ENCODE measurements at places on chromosomes 7 and 10.

GRCh38 chr10:9331583-9332008, 1277.1 kb downstream of the GATA3 start:
- DNase-seq, result peak; percentile 23

DNA sequence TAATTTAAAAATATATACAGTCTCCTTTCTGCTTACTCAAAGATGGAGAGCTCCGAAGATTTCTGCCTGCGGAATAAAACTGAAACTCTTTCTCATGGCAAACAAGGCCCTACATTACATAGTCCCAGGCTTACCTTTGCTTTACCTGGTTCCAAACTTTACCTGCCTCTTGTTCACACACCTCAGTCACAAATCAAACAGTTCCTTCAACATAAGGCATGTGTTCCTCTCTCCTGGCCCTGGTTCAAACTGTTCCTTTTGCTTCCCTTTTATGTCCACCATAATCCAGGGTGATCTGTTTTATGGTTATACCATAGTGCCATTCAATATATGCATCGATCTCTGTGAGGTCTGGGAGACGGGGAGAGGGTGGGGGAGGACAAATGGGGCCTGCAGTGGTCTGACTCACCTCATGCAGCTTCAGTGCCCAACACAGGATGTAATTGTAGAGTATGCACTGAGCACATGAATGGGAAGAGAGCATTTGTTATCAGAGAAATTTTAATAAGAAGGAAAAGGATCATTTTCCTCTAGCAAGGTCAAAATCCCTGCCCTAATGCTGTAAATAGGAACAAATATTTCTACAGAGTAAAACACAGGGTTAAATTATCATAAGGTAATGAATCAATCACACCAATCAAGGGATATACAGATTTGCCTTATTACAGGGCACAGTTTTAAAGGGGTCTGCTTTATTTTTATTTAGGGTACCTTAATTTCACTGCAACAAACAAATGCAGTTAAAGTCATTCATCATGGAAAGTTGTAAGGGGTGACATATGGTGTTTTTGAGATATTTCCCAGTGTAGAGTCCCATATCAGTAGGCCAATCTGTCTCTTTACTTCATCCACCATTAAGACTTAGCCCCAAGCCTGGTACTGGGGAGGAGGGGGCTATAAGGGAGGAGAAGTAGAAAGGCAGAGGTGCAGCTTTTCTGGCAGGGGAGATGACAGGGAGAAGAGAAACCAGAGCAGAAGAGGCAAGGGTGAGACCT, 88.8 kb upstream of the PDE1C start:
- no peak for DNase-seq

DNA sequence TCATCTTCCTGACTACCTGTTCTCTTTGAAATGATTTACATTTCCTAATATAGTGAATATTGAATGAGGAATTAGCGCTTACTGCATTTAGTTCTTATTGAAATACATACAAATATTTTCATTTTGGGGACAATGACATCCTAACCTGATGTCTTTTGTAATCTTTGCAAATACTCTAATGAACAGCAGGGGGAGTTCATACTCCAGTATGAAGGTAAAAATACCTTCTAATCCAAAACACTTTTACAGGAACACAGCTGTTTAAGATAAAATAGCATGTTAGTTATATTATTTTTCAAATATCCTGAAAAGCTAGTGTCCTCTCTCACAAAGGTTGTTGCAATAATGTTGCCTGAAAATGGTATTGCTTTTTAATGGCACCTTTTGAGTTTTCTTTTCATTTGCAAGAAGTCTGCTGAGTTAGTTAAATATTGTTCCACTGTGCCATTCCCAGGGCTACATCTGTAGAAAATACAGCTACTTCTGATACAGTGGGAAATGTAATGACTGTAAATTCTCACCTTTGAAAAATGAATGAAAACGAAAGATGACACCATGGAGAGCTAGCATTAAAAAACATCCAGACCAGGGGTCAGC, 400.0 kb downstream of the PHF14 start:
- peak; percentile 36 for DNase-seq

DNA sequence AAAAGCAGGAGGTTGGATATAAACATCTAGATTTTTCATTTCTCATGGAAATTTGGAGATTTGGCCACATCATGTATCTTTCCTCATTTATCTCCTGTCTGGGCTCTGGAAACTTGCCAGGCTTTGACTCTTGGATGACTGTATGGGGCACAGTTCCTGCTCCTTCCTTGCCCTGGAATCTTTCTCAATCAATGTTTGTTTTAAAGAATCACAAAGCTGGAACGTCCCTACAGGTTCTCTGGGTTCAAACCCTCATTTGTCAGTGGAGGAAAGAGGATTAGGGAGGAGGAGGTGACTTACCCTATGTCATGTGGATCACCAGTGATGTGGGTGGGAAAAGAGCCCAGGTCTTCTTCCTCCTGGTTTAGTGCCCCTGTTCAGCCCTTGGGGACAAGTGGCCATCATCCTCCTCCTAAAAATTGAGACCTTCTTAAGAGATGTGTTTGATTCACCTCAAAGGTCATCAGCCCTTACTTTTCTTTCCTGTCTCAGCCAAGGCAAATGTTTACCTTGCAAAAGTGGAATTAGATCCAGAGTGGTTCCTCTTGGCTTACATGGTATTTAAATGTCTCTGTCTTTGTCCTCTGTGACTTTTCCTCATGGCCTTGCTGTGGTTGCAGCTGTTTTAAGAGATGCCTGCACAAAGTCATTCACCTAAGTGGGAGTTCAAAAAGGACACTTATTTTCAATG, 38.8 kb upstream of the PDZD8 start:
- no peak for DNase-seq

DNA sequence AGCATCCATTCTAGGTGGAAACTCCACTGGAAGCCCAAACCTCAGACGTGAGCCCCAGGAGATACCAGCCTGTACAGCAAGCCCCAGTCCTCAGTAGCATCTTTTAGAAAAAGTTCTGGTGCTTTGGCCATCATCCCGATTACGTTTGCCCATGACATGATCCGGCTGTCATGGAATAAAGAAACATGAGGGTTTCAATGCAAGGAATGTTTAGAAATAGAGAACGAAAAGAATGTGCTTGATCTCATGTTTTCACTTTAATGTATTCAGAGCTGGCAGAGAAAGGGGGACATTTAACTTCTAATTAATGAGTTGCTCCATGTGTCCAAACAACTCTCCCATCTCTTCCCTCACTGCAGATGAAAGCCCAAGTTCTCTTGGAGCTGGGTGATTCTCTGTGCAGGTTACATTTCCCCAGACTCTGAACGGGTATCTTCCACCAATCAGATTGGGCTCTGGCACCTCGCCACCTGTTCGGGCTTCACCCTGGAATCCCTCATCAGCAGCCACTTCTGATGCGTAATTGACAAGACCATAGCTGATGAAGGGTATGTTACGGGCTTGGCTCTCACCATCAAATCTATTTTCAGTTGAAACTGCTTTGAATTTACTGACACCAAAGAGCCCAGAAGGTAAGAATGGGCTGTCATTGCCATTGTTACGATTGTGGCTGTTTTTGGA, 165.3 kb downstream of the PLXNA4 start:
- DNase-seq, result no peak

DNA sequence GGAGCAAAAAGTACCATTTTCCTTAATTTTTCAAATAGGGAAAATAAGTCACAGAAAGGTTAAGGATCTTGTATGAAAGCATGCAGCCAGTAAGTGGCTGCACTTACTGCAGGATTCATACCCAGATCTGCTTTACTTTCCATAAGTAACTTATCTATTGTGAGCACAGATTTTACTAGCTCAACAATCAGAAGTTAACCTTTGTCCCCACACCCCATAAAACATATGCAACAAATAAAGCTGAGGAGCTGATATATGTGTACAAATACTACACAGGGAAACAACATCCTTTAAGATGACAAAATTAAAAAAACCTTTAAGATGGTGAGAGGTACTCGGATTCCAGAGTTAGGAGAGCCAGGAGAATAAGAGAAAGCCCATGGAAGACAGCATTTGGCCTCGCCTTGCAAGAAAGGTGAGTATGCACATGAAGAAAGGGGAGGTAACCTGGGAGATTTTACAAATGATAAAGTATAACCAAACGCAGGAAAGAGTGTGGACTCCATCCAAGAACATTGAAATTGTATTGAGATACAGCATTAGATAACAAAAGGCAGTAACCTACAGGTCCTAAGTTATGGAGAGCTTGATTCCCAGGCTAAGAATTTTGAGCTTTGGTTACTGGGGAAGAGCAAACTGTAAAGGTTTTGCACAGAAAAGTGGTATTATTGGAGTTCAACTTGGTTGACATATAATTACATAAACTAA, 87.1 kb downstream of the ITGB8 start:
- DNase-seq, result no peak

DNA sequence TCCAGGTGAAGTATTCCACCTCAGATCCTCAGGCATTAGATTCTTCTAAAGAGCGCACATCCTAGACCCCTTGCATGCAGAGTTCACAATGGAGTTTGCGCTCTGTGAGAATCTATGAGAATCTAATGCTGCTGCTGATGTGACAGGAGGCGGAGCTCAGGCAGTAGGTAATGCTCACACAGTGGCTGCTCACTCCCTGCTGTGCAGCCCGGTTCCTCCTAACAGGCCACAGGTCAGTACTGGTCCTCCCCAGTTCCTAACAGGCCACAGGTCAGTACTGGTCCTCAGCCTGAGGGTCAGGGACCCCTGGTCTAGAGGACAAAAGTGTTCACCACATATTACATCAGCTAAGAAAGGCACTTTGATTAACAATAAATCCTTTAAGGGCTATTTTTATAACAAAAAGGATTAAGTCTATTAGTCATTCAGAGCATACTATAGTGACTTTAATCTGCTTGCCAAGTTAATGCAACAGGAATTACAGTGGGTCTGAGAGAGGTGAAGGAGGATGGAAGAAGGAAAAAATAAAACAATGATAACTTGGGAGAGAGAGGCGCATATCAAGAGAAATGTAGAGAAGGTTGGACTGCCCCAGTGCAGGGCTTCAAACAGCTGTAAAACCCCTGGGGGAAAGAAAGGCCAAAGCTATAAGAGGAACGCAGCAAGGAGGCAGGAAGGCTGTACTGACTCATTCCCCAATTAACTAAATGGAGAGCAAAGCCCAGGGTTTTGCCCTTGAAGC, 49.2 kb downstream of the CUL2 start:
- DNase-seq, result no peak

DNA sequence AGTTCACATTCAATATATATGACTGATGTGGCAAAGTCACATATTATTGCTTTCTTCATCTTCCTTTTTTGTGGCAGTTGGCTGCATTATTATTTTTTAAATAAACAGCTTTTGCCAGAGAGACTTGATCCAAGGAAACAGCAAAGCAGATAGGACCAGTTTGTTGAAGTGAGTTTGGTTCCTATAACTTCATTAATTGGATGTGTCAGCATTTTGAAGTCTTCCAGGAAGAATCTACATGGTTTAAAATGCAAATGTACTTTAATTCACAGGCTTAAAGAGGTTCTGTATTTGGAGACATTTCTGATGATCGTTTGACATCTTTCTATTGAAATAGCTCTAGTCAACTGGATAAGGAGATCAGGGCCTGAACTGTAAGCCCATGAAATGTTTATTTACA, 13.2 kb downstream of the UBE2D1 start:
- DNase-seq, result no peak

DNA sequence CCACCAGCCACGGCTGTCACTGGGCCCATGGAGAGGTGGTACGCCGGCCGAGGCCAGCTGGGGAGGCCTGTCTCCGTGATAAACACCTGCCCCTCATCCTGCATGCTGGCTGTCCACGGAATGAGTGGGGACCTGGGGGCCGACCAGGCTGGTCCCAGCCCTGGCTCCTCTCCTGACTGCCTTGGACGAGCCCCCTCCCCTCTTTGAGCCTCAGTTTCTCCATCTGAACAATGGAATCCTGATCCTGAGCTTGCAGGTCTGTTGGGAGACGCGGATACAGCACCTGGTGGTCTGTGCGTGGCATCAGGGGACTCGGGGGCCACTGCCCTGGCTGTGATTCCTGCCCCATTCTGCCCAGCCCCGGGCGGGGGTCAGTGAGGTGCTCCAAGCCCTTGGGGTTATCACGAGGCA, 109.9 kb downstream of the MICALL2 start:
- DNase-seq, result no peak

DNA sequence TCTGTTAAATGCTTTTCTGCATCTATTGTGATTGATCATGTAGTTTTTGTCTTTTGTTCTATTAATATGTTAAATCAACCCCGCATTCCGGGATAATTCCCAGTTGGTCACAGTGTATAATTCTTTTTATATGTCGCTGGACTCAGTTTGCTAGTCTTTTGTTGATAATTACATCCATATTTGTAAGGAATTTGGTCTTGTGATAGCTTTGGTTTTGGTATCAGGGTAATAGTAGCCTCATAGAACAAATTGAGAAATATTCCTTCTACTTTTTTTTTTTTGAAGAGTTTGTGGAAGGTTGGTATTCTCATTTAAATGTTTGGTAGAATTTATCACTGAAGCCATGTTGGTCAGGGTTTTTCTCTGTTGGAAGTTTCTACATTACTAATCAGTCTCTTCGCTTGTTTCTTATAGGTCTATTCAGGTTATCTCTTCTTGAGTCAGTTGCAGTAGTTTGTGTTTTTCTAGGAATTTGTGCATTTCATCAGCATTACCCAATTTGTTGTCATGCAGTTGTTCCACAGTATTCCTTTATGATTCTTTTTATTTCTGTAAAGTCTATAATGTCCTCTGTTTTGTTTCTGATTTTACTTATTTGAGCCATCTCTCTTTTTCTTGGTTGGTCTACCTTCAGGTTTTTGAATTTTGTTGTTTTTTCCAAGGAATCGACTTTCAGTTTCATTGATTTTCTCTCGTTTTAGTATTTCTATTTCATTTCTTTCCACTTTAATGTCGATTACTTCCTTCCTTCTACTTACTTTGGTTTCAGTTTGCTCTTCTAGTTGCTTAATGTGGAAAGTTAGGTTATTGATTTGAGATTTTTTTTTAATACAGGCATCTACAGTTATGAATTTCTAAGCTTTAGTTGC, 64.6 kb upstream of the GJD4 start:
- DNase-seq, result no peak

DNA sequence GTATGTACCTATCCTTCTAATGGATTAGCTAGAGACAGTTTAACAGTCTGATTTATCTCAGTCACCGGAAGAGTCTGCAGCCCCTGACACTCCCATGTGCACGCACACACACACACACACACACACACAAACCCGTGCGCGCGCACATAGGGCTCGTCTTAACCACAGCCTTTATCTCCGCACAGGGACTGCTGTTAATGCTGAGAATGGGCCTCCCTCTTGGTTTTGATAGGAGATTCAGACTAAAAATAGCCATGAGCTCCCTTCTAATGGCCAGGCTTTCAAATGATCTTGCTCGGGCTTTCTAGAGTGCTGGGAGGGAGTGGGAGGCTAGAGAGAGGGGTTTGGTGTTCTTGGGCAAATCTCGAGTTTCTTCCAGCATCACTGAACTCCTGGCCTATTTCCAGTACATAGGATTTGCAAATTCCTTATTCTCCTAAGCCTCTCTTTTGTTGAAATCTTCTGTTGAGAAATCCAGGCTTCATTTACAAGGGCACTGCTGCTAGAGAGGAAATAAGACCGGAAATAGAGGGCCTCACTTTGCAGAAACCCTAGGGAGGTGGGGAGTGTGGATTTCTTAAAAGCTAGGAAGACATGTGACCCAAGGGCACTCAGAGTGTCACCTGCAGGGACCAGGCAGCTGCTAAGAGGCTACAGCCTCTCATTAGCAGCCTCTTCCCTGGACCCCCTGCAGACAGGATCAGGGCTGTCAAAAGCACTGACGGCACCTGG, 2.4 kb downstream of the TMEM72 start:
- DNase-seq, result no peak

GRCh38 chr10:21954690-21955089, 48.8 kb downstream of the DNAJC1 start:
- no peak for DNase-seq
